Stimulated activated CD8-positive, alpha-beta memory T cell treated with anti-CD3 and anti-CD28 coated beads, Interleukin-7, amount 100 ng/mL, for 4 hours (primary cell): ENCODE measurements at places on chromosomes 11 and 22.

DNA sequence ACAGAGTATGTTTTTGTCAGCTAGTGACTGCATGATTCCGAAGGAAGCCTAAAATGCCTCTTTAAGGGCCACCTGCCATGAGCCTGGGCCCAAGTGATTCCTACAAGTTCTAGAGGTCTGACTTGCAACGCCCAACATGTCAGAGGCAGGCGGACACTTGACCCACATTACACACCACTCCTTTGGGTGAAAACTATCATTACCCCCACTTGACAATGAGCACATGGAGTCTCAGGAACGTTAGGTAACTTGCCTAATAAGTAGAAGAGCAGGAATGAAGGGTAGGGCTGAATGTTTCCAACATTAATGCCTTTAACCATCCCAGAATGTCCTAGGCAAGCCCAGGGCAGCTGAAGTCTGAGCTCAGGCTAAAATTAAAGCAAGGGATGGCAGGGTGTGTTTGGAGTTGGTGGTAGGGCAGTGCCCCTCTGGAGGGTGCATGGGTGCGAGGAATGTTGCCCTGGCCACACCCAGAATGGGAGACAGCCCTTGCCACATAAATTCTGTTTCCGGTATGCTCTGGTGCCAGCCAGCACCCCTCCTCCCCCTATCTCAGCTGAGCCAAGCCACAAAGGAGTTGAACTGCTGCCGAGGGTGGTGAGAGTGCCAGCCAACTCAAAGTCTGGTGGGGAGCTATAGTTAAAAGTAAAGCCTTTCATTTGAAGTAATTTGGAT, 2.5 kb downstream of the PLAAT2 start:
- DNase-seq: no peak

- DNase-seq: no peak
Observed at GRCh38 chr11:124470561-124471227, 25.2 kb upstream of the OR8B8 start.

DNA sequence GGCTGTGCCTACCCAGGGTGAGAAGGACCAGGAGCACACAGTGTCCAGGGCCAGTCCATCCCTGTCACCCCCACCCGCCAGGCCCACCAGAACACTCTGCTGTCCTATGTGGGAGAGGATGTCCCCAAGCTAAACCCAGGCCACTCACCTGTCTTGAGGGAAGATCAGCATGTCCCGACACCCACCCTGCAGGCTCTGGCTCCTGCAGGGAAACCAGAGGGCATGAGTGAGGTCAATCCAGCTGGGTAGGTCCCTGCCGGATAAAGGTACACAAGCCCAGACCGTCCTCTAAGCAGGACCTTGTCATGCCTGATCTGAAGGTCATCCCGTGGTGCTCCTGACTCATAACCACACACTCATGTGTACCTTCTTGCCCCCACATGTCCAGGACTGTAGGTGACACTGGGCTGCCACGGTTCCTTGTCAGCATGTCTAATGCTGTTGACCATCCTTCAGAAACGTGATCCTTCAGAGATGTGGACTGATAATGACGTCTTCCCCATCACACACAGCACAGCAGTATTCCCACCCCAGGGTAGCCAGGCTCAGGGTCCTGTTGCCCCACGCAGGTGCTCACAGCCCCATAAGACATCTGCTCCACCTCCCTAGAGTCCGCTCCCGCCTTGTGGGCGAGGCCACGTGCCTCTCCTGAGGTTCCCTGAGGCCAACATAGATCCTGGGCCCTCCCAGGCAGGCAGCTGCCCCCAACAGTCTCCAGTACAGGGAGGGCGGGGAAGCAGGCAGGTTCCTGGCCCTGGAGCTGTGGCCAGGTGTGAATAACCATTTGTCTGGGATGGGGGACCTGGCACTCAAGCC, 6.1 kb downstream of the ARVCF start:
- no peak for DNase-seq

DNA sequence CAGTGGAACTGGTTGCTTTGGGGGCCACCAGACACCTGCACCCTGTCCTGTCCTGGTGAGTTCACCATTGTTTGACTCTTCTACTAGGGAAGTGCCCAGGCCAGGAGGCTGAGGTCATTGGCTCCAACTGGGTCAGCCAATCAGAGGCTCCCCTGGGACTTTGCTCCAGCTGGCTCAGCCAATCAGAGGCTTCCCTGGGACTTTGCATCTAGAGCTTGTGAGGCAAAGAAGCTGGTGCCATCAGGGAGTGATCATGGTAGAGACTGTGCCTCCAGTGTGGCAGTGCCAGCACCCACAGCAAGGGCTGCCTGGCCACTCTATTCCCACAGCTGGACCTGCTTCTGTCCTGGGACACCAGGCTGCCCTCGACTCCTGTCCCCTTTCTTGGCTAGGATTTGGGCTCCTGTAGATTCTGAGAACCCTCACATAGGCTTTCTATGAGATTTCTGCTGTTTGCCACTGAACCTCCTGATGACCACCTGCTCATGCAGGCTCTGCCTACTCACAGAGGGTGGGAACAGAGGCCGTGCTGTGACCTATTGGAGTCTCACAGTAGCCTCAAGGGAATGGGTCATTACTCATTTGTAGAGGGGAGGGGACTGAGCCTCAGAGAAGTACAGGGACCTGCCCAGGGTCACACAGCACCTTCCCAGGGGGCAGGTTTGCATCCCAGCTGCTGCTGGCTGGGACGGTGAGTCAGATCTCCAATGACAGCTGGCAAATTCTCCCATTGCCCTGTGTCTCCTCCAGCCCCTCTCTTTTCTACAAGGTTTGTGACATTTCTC, 59.2 kb upstream of the SHISAL1 start:
- DNase-seq: no peak

DNA sequence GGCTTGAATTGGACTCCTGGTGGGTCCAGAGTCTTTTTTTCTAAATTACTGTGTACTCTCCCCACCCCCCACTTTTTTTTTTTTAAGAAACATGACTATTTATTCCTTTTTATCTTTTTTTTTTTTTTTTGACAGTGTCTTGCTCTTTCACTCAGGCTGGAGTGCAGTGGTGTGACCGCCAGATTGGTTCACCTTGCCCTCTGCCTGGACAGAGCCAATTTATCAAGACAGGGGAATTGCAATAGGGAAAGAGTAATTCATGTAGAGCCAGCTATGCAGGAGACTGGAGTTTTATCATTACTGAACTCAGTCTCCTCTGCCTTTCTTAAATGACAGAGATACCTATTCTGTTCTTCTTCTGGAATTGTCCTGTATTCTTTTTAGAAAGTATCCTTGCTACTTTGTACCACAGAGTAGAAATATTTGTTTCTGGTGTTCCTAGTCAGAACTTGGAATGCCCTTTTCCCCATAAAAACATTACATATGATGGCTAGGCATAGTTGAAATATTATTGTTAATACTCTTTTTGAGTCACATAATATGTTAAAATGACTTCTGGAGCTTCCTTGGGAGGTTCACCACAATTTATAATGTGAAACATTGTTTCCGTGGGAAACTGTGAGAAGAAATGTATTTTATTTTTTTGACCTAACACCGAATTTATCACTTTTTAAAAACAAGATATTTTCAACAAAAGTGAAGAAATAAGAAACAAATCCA, 95.6 kb downstream of the UVRAG start:
- DNase-seq: no peak

- DNase-seq: no peak
Observed at GRCh38 chr11:17353821-17354600, 2.4 kb downstream of the NCR3LG1 start.

- DNase-seq: peak; percentile 55
Observed at GRCh38 chr11:3165152-3165705, at the start of gene OSBPL5. Gene OSBPL5, minus strand, starts transcription at chr11:3165310. Its CDS starts 36,162 bp downstream, at chr11:3129148.

- no peak for DNase-seq
Observed at GRCh38 chr11:22656130-22656529, 10.3 kb upstream of the GAS2 start.

DNA sequence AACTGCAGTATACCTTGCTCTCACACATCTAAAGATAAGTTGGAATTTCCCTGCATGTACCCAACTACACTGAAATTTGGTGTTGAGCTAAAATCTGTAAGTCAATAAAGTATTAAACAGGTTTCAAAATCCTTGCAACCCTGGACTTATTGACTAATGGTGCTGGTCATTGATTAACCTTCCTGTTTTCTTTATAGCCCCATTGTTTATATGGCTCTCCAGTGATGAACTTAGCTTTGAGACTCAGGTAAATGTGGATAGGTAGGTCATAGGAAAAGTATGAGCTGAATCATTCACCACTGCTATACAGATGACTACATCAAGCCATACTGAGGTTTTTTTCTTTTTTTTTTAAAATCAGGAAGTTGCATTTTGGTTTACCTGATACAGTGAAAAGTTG, 132.7 kb downstream of the FAT3 start:
- DNase-seq: no peak

GRCh38 chr22:49703505-49703904, 124.2 kb downstream of the BRD1 start:
- no peak for DNase-seq
